ENCODE measurements at places on chromosomes 16 and 17.

GRCh38 chr16:81601008-81601428, 156.4 kb downstream of the CMIP start:
- no peak for DNase-seq

DNA sequence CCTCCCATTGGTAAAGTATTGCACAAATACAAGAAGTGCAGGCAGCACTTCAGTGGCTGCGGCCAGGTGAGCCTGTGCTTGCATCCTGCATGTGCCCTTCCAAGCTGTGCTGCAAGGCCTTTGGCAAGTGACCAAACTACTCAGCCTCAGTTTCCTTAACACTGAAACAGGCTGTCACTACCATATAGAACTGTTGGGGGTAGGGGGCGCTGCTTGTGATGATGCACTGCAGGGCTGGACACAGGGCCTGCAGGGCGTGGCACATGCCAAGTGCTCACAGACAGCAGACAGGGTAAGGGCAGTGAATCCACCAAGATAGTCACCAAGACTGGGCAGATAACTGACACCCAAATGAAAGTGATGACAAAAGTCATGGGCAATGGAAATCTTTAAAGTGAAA, 65.6 kb upstream of the SREBF1 start:
- no peak for DNase-seq

GRCh38 chr16:10578474-10579316, 1.7 kb downstream of the EMP2 start:
- no peak for DNase-seq

DNA sequence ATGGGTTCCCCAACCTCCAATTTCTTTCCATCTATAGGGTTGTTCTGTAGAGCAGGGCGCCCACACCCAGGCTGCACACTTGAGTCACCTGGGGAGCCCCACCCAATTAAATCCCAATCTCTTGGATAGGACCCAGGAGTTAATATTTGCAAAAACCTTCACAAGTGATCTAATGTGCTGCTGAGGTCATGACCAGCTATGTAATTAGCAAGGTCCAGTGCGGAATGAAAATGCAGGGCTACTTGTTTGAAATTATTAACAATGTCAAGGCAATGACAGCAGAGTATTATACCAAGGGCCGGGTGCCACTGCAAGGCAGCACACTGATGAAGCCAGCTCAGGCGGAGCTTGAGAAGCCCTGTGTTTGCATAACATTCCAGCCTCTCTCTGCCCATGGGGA, 302.7 kb downstream of the MAF start:
- no peak for DNase-seq

GRCh38 chr17:17723354-17724261, 42.4 kb downstream of the RAI1 start:
- peak; percentile 60 for DNase-seq

GRCh38 chr16:894136-894535, 76.6 kb downstream of the LMF1 start:
- DNase-seq = no peak

GRCh38 chr17:43559161-43559816, 13.1 kb upstream of the ETV4 start:
- DNase-seq = peak; percentile 62

DNA sequence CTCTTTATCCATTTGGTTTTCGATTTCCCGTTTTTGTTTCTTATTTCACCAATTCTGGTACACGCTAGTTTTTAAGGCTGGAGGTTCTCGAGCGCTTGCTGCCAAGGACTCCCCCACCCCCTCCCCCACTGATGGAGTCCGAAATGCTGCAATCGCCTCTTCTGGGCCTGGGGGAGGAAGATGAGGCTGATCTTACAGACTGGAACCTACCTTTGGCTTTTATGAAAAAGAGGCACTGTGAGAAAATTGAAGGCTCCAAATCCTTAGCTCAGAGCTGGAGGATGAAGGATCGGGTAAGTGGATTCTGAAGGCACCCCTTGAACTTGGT, 825 bp downstream of the RPTOR start:
- DNase-seq = peak; percentile 39

DNA sequence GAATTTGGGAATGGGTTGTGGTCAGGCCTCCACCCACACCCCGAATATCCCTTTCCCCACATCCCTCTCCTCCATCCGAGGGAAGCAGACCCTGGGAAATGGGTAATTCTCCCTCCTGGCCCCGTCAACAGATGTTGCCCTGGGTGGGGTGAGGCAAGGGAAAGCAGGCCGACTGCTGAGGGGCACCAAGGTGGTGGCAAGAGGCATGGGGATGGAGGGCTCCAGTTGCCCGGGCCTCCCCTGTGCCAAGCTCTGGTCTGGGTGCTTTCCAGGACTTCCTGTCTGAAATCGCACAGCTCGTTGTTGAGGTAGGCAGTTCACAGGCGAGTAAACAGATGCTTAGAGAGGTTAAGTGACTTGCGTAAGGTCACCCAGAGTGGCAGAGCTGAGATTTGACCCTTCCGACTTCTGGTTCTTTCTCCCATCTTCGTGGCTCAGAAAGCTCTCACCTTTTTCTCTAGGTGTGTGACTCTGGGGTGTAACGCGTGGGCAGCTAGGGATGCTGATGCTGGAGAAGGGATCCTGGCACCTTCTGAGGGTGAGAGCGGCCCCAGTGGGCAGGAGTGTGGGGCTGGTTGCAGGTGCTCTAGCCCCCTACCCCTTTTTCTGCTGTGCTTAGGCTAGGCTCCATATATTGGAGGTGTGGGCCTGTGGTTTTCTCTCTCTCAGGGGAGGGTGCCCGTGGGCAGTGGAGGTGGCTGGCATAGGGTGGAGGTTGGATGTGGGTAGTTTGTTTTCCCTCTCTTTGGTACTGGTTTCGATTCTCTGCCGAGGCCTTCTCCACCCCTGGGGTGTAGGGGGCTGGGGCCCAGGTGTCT, 17.2 kb downstream of the RARA start:
- DNase-seq = no peak

DNA sequence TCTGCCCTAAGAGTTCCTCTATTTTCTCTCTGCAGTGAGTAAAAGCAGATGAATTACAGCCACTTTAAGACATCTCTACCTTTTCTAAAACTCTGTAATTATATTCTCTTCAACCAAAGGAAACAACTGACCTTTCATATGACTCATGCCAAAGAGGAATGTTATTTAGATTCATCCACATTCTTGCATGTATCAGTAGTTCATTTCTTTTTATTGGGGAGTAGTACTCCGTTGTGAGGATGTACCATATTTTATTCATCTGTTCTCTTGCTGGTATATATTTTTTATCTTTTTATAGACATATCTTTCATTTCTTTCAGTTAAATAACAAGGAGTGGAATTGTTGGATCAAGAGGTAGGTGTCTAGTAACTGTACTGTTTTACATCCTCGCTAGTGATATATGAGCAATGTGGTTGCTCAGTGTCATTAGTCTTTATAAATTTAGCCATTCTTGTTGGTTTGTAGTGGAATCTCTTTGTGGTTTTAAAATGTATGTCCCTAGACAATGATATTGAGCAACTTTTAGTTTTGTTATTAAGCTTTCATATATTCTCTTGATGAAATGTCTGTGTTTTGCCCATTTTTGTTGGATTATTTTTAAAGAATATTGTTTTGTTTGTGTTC, 7.8 kb upstream of the MYH8 start:
- DNase-seq = no peak

DNA sequence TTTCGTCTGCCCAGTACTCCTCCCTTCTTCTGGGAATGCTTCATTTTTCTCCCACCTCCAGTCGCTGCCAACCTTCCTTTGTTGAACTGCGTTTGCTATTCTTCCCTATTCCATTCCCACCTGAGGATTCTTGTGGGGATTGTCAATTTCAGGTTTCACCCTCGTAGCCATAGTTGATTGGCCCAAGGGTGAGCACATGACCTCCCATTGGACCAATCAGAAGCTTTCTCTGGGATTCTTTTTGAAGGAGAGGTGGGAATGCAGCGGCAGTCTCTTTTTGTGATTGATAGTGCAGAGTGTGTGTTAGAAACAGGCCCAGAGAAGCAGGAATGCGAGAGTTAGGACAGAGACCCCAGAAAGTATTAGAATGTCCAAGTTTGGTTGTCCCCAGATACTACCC, 49.1 kb upstream of the GPRC5B start:
- no peak for DNase-seq

GRCh38 chr17:36705874-36706731, 104.7 kb downstream of the MRM1 start:
- DNase-seq = peak; percentile 64

Measured in ELF-1 (cell line).